ENCODE measurements at places on chromosomes 16 and 17.

- peak; percentile 38 for DNase-seq
Measured at GRCh38 chr17:9226794-9227135, 205.5 kb downstream of the NTN1 start.

- DNase-seq = no peak
Measured at GRCh38 chr17:49942947-49943346, 26.0 kb upstream of the DLX4 start.

DNA sequence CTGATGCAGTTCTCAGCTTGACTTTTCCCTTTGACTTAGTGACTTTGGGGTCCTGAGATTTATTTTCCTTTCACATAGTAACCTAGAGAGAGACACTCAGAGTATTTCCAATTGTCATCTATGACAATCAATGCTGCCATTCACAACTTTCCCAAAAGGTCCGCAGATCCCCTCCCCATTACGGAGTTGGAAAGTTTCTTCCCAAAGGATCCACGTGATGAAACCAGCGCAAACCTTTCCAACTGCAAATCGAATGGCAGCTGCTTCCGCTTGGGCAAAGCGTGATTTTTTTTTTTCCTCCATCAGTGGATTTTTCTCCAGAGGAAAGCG is 538 bp upstream of the FCSK start:
- no peak for DNase-seq

DNA sequence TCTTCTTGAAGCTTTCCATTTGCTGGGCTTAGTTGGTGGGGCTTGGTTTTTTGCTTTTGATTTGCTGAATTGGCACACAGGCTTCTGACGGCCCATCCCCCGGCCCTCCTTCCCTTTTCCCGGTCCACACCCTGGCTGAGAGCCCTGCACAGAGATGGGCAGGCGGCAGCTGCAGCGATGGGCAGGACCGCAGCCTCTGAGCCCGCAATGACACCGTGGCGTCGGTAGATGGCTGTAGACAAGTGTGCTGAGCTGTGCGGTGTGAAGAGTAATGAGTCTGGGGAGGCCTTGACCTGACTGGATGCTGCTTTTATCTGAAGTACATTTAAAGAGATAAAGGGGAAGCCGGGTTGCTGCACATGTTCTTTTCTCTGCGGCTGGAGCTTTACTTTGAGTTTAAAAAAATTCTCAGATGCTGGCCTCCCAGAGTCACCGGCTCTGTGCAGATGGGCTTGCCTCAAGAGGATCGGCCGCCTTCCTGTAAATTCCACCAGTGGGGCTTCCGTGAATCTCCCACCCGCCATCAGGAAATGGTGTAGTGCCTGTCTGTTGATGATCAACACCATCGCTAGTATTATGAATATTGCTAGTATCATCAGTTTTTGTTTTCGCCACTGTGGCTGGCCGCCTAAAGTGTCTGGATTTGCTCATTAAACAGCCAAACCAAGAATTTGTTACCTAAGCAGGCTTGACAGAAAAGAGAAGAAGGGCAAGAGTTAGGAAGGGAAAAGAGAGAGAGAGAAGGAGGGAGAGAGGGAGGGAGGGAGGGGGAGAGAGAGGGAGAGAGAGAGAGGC is 245.6 kb upstream of the RBFOX1 start:
- no peak for DNase-seq

DNA sequence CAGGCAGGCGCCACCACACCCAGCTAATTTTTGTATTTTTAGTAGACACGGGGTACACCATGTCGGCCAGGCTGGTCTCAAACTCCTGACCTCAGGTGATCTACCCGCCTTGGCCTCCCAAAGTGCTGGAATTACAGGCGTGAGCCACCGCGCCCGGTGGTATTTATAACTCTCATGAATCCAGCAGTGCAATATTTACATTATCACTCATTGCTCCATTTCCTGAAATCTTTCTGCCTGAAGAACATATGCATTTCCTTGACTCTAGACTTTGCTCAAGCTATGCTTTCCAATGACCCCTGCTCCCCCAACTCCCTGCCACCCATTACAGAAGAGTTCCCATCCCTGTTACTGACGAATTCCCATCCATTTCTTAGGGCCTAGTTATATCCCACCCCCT is 19.7 kb upstream of the NDUFAB1 start:
- DNase-seq = no peak

DNA sequence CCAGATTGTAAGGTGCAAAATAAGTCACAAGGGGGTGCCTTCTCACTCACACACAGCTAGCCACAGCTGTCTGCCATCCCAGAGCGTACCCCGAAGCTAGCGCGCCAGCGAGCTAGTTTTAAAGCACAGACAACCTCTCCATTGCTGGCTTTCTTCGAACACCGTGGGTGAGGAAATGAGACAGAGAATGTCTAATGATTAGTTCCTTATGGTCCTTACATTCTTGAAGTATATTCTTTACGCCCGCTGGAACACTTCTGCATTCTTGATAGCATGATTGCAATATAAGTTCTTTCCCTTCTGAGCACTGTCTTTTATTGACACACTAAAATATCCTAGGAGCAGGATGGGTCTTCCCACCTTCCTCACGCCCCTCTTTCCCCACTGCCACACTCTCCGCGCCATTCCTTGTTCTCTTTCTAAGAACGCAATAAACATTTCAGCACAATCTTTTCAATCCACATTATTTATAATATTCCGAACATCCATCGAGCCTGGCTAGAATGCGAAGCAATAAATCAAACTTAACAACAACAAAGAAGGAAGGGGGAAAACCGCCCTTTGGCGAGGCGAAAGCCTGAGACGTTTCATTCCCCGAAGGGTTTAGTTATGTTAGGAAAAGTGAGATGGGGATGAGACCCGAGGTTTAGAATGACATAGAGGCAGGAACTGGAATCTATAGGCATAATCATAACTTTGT is 251.3 kb downstream of the NTN1 start:
- no peak for DNase-seq
